ENCODE measurements at places on chromosomes 12 and 14.

DNA sequence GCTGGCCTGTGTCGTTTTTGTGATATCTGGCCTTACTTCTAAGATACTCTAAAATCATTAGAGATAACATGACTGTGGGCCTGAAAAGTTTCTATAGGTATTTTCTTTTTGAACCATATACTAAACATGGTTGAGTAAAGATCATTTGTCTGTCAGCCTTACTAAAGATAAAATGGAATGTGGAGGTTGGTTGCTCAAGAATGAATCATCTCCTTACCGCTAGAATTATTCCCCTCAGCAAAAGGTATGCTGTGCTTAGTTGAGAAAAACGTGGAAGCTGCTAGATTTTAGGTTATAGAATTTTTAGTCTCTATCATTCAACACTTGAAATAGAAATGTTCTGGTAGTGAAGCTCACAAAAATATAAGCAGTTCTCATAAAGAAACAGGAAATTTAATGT, 407.3 kb downstream of the AEBP2 start:
- no peak for DNase-seq

GRCh38 chr14:24351517-24351916, 11.7 kb upstream of the RIPK3 start:
- no peak for DNase-seq

- DNase-seq = no peak
These were observed 319.2 kb downstream of the NUAK1 start for GRCh38 chr12:105819549-105819948.

DNA sequence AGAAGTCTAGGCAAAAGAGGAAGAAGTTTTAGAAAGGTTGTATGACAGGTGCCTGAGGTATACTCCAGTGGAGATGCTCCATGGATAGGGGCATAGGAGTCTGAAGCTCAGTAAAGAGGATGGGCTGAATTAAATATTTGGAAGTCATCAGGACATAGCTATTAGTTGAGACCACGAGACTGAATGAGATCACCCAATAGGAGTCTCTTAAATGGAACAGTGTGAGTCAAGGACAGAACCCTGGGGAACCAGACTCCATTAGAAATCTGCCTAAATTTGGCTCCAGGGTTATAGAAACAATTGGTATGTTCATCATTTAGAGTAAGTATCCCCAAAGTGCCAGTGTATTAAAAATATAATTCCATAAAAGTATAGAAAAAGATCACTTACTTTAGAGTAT, 172.6 kb downstream of the PRKCH start:
- no peak for DNase-seq

GRCh38 chr12:29200586-29200985, 51.5 kb downstream of the FAR2 start:
- no peak for DNase-seq

GRCh38 chr12:130972586-130972950, 18.9 kb downstream of the ADGRD1 start:
- DNase-seq = no peak

GRCh38 chr14:59229653-59230406, 41.4 kb downstream of the DAAM1 start:
- no peak for DNase-seq

Data from activated CD4-positive, alpha-beta T cell treated with anti-CD3 and anti-CD28 coated beads for 48 hours (primary cell).